ENCODE measurements at places on chromosomes 7 and 10.

DNA sequence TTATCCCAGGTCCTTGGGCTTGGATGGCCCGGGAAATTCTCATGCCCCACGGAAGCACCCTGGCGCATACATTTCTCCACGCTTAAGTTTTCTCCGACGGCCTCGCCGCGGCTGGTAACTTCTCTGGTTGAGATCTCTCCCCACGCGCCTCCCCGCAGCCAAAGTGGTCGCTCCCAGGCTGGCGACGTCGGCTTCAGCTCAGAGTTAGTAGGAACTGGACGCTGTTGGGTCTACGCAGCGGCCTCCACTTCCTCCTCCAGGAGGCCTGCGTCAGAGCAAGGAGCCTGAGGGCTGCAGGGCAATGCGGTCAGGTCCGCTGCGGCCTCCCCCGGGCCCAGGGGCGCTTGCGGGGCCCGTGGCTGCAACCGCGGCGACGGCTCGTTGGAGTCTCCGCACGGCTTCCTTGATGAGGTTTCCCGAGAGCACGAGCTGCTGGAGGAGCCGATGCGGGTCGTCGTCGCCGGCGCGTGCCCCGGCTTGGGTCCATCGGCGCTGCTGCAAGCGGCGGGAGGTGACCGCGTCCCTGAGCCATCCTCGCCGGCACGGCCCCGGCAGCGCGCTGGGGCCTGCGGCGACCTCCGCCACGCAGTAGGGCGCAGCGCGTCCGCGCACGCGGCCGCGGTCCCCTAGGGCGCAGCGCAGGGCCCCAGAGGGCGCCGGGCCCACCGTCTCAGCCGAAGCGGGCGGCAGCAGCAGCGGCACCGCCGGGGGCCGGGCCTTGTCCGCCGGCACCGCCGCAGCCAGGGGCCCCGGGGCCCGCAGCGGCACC is 744 bp downstream of the FRAT2 start:
- no peak for DNase-seq

GRCh38 chr10:113310347-113310746 is 242.5 kb upstream of the HABP2 start:
- DNase-seq = no peak

- DNase-seq = no peak
These were observed 394.3 kb downstream of the DNAJB6 start for GRCh38 chr7:157731126-157731525.

DNA sequence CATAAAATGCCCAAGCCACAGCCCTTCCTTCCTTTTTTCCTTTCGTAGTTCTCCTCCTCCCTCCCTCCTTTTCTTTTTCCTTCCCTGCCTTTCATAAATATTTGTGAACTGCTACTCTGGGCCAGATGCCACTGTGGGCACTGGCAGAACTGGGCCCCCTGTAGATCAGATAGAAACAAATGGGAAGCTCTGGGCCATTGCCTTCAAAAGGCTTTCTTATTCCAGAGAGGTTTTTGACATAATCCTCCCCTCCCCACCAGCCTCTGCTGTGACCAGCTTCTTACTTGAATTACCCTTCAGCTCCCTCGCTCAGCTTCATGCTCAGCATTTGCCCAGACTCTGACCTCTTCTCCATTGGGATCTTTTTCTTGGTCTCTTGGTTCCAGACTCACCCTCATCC is 886.8 kb downstream of the LRMDA start:
- DNase-seq = no peak
